ENCODE measurements at places on chromosomes 4 and X.

GRCh38 chr4:3388471-3389232 lies 53.1 kb upstream of the HGFAC start:
- DNase-seq, result peak; percentile 87

DNA sequence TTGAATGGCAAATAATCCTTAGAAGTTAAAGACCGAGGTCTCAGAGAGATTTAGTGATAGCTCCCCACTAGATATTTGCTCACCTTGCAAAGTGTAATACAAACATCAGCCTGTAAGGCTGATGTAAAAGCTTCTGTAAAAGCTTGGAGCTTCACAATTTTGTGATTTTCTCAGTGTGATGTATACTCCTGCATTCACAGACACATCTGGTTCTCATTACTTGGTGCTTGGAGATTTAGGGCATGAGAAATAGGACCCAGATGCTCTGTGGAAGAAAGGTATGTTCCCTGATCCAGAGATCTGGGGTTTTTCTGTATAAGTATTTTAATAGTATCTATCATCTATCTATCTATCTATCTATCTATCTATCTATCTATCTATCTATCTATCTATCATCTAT lies 1664.3 kb downstream of the C4orf33 start:
- DNase-seq, result no peak

DNA sequence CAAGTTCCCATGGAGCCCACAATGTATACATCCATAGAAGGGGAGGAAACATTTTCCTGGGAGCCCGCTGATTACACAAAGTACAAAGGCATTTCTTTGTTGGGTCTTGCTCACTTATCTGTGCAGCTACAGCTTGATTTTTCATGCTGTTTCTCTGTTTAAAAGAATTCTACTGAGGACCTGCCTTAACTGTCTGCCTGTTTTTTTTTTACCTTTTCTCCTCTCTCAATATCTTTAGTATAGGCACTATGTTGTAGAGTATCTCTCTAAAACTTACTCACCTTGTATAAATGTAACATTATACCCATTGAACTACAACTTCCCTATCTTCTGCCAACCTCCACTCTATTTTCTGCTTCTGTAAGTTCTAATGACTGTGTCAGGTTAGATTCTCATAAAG lies 494.6 kb upstream of the EPHA5 start:
- DNase-seq, result no peak

GRCh38 chr4:2830632-2831610 lies 12.7 kb upstream of the ADD1 start:
- no peak for DNase-seq

DNA sequence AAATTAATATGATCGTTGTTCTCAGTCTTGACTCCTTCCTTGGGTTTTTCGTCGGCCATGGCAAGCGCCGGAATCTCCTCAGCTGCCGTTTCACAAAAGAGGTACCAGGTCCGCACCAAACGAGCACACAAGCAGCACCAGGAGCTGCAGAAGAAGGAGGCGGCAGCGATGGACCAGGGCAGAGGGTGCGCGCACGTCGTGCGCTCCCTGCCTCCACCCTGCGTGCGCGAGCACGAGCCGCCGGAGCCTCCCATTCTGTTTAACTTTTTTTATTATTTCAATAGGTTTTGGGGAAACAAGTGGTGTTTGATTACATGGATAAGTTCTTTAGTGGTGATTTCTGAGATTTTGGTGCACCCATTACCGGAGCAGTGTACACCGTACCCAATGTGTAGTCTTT lies 158.2 kb downstream of the PLS3 start:
- no peak for DNase-seq

GRCh38 chrX:74234818-74235217 lies 69.2 kb upstream of the ZCCHC13 start:
- DNase-seq, result no peak

DNA sequence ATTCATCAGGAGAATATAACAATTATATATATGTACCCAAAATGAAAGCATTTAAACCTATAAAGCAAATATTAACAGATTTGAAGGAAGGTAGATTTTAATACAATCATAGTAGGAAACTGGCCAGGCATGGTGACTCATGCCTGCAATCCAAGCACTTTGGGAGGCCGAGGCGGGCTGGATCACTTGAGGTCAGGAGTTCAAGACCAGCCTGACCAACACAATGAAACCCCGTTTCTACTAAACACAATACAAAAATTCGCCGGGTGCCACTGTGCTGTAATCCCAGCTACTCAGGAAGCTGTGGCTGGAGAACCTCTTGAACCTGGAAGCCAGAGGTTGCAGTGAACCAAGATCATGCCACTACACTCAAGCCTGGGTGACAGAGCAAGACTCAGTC lies 118.3 kb downstream of the KCNIP4 start:
- peak; percentile 39 for DNase-seq

DNA sequence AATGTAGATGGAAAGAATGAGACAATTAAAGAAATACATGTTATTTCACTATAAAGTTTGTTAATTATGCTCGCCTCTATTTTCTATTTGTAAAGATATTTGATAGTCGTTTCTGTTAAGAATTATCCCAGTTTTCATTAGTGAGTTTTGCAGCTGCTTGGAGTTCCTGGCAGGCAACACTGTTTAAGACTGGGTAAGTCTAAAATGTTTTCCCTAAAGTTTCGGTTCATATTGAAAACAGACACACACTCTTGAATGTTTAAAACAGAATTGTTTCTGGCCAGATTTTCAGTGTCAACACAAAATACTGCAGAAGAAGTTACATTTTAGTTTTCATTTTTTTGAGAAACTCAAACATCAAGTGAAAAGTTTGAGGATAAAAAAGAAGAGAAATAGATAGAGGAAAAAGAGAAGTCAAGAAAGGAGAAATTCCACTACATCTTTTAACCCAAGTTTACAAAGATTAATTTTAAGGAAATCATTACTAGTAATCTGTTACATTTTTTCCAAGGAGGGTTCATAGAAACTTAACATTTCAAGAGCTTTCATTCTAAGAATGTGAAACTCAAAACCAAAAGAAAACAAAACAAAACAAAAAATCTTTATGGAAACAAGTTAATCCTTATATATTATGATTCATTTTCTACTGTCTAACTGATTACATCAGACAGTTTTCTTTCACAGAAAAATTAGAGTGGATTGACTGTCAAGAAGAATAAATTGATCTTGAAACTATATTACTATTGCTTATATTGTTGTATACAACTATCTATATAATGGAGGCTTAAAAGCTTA lies 305.5 kb downstream of the FAT4 start:
- peak; percentile 17 for DNase-seq

- no peak for DNase-seq
Measured at GRCh38 chr4:7750523-7750922, 189.1 kb downstream of the AFAP1 start.

DNA sequence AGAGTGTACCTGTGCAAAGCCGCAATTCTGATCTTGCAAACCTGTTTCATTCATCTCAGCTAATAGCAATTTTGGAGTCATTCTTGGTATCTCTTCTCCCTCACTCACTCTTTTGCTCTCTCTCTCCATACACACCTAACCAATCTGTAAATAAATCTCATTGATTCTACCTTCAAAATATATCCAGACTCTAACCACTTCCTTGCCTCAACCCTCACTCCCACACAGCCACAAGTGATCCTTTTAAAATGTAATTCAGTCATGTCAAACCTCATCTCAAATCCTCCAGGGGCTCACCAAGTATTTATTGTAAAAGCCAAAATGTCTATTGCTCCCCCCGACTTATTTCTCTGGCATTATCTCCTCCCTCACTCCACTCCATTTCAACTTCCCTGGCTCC lies 51.7 kb upstream of the SLC10A4 start:
- DNase-seq, result no peak

DNA sequence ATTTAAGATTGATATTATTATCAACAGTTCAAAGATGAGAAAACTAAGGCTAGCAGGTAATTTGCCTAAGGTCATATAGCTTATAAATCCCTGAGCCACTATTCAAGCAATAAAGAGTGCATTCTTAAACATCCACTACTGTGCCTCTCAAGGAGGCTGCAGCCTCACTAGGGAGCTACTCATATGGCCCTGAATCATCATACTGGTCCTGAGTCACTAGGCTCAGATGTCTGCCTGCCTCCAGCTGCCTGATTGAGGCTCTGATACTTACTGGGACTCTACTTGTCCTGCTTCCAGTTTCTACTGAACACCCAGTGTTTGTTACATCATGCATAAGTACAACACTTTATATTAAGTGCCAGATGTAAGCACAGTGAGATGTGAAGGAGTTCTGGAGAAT lies 110.7 kb downstream of the AASDH start:
- DNase-seq, result no peak

GRCh38 chr4:173270312-173271027 lies 63.7 kb downstream of the HMGB2 start:
- DNase-seq, result no peak

DNA sequence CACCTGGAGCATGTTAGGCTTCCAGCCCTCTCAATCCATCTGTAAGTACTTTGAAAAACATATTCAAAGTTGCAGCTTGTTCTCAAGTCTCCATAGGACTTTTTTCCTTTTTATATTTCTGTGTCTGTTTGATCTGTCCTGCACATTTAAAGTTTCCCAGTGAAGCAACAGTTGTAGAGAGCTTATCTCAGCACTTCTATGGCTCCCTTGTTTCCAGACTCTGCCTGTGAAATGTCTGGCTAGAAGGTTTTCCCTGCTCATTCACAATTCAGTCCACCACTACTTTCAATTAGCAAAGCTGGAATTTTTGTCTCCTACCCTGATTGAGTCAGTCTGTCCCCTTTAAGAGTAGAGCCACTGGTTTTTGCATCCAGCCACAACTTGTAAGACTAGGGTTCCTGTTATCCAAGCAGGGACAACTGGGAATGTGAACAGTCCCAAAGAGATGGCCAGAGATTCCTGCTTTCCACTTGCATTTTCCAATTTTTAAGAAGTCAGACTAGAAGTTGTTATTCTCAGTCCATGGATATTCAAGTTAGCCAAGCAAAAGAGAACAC lies 116.1 kb downstream of the GASK1B start:
- DNase-seq, result no peak

DNA sequence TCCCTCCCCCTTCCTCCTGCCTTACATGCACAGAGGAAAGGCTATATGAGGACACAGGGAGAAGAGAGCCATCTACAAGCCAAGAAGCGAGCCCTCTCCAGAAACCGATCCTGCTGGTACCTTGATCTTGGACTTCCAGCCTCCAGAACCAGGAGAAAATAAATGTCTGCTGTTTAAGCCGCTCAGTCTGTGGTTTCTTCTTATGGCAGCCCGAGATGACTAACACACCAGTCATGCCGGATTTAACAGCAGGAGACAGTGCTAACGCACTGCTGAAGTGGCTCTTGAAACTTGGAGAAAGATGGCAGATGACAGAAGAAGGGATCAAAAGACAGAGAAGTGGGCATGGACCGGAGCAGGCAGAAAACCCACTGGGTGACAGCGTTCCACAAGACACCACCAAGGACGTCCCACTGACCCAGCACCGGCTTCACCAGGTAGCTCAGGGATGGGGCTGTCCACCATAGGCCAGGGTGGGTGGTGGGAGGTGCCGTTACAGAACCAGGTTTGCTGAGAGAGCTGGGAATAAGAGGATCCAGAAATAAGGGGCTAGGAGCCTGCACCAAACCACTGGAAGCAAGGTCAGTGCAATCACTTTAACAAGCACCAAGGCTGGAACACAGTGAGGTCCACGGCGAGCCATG lies 6.2 kb upstream of the MAN2B2 start:
- DNase-seq, result peak; percentile 42
